Renal pelvis (tissue), 12 donors: ENCODE measurements at places on chromosomes 11 and 22. TPM values are rescaled to one million over a fixed set of nuclear protein-coding genes. Genes with fewer than 3 reads are reported as not detected.
A peak's percentile ranks its signal among the peaks of the same experiment; 100 is the strongest.

C1QTNF4 gene
- polyA plus RNA-seq: 6.8 TPM

HARBI1 gene
- polyA plus RNA-seq: 5.6 TPM

GRCh38 chr11:130217133-130218031 is 57.8 kb downstream of the ST14 start:
- no peak for DNase-seq

GRCh38 chr11:9962722-9963121 is 298.8 kb downstream of the SWAP70 start:
- DNase-seq: no peak

CCDC73 gene
- polyA plus RNA-seq: 0.37 TPM

DNA sequence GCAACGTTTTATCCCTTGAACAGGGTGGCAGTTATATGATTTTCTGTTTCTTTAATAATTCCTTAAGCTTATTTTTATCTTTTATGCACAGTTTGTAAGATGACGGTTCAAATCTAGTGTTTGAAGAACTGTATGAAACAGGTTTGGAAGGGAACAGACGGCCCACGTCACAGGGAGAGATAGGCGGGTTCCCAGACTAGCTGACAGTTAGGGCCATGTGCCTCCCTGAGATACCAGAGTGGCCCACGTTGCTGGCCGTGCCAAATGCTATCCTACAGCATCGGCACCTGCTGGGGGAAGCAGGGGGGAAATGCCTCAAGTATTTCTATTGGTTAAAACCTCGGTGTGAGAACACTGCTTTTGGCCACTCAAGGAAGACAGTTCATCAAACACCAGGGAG is 50.2 kb upstream of the BID start:
- no peak for DNase-seq

INTS4 gene
- 41.2 TPM for polyA plus RNA-seq

- DNase-seq: no peak
Measured at GRCh38 chr11:47672283-47672730, 29.9 kb upstream of the MTCH2 start.

DNA sequence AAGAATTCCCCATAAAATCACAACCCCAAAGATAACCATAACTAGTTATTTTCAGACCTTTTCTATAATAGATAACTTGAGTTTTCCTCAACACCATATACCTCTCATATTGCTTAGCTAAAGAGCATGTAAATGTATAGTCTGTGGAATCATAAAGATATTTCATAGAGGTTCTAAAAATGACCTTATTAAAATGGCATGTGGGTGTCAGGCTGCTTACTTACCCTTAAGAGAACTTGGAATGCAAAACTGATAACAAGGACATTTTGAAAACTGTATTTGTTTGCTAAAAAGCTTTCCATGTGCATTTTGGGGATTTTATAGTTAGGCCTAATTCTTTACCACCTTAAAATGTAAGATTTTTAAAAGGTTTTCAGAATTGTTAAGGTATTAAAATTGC is 4.7 kb downstream of the SIK2 start:
- no peak for DNase-seq

NPTXR gene
- polyA plus RNA-seq: 4.4 TPM

ARFGAP2 gene
- polyA plus RNA-seq: 96.1 TPM

- DNase-seq: peak; percentile 58
Measured at GRCh38 chr22:31893460-31893859, 50.9 kb upstream of the YWHAH start.

GRCh38 chr11:15318814-15319213 is 204.1 kb downstream of the INSC start:
- DNase-seq: no peak

DNA sequence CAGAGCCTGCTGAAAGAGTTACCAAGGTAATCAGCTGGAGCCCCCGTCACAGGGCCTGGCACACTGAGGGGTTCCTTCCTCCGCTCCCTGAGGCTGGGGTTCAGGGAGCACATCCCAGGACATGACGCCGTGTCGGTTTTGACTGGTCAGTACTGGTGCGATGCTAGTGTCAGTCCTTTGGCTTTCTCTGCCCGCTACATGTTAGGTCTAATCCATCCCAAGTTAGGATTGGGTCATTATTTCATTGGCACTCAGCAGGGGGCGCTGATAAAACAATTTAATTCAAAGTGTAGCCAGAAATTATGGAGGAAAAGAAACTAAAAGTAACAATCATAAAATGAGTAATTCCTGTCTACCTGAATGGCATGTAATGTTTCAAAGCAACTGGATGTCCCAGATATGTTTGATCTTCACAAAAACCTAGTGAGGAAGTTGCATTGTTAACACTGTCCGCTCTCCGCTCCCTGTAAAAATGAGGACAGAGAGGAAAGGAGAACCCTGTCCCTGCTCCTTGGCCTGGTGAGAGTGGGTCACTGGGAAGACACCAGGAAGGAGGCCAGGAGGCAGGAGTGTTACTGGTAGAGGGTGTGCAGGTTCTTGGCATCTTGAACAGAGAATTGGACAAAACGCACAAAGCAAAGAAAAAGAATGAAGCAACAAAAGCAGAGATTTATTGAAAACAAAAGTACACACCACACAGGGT is 27.1 kb downstream of the TSKU start:
- DNase-seq: no peak

DNA sequence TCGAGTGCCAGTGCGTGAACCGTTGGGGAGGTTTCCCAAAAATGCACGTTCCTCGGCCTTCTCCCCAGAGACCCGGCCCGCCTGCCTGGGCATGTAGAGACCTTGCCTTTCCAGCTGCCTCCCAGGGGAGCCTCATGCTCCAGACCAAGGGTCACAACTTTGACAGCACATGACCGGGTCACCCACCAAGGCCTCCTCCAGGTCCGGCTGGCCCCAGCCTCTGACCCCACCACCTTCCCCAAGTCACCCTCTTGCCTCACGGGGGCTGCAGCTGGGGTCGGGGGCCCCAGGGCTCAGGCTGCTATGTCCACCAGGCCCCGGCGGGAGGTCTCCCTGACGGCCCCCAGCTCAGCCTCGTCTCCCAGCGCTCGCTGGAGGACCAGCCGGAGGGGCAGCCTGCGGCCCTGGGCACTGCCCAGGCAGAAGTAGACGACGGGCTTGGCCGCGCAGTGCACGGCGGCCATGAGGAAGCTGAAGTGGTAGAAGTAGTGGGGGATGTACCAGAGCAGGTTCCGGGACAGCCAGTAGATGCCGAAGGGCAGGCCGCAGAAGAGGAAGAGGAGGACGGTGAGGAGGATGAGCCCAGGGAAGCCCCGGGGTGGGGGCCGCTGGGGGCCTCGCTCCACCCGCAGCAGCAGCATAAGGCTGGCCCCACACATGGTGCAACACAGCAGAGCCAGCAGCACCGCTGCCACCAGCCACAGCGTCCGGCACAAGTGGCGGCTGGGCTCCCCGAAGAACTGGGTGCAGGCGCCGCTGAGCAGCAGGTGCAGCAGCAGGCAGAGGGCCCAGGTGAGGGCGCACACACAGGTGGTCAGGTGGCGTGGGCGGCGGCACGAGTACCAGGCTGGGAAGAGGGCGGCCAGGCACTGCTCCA is 4.4 kb downstream of the MRGPRE start:
- no peak for DNase-seq

GRCh38 chr11:134734141-134734845 is 322.3 kb upstream of the B3GAT1 start:
- DNase-seq: no peak

DNA sequence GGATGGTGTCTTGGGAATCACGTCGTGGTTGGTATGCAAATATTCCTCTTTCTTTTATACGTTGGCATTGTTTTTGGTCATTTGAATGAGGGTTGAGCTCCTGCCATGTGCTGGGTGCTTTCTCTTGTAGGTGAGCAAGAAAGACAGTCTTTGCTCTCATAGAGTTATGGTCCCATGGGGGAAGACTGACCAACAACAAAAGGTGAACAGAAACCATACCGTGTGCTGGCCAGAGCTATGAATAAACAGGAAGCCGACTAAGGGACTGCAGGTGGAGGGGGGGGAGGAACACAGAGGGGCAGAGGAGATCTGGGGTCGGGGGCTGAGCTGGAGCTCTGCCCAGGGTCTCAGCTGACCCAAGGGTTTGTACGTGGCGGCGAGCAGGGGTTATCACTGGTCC is 245.3 kb downstream of the CTTN start:
- no peak for DNase-seq

DNA sequence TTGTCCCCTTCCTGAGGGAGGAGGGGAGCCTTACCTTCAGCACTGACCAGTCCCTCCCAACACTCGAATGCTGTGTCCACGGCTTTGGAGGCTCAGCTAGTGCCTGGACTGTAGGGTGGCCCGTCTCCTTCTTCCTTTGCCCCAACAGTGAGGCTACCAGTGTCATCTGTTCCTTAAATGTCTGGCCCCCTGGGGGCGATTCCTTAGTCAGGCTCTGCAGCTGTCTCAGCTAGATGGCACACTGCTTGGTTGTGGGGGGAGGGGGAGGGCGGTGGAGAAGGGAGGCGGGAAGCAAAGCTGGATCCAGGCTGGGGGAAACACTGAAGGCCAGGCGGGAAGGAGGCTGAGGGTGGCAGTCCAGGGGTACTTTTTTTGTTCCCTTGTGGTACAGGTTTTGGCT is at the start of gene IGSF22:
TSS of gene IGSF22 (minus strand) at position 149 of the 400 bp plus-strand sequence. CDS start 1,952 bp downstream, outside the sequence.
- DNase-seq: no peak

DNA sequence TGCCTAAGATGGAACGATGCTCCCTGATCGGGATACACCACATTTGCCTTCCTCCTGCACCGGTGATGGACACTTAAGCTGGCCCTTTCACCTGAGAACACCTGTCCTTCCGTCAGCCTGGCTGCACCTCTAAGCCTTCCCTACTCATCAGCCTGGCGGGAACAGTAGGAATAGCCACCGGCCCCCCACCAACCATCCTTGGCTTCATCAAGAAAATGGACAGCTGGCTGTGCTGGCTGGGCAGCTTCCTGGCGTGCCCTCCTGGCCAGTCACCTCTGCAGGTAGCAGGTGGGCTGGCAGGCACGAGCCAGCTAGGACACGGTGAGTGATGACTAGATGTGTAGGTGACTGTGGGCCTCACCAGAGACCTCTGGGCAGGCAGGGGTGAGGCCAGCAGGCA is 142.8 kb downstream of the CTTN start:
- no peak for DNase-seq

DNA sequence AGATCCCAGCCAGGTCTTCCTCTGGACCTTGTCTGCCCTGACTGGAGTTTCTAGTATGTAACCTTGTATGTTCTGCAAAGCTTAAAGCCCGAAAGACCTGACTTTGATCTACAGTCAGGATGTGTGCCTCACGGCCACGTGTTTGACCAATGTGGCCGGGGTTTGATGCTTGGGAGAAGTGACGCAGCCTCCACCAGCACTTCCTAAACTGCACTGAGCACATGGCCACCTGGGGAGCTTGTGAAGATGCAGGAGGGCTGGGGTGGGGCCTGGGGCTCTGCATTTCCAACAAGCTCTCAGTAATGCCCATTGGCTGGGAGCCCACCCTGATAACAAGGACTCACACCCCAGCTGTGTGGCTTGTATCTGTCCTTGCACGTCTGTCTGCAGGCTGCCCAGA is 53.2 kb downstream of the NAT10 start:
- DNase-seq: no peak

PIH1D2 gene
- polyA plus RNA-seq: 7.9 TPM

DNA sequence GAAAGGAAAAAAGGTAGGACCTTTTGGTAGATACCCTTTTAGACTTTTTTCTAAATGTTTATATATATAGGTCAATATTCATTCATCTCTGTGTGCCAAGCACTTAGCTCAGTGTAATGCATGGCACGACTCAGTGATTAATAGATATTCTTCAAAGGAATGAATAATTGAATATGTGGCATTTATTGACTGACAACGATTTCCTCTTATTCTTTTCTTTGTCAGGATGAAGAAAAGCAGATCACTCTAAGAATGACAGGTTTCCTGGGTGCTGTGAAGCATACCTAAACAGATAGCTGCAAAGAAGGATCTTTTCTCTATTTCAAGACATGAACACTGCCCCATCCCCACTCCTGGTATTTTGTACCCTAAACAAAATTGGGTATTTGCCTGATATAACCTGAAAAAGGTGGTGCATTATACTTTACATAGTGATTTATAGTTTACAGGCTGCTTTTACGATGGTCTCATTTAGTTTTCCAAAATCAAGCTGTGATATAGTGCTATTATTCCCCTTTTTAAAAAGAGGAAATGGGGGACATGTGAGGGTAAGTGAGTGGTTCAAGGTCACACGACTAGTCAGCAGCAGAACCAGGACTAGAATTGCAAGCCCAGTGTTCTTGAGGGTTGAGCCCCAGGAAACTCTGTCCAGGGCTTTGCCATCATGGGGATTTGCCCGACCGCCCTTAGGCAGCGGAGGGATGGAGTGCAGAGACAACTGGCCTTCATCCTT is 32.9 kb upstream of the CLMP start:
- DNase-seq: no peak

DNA sequence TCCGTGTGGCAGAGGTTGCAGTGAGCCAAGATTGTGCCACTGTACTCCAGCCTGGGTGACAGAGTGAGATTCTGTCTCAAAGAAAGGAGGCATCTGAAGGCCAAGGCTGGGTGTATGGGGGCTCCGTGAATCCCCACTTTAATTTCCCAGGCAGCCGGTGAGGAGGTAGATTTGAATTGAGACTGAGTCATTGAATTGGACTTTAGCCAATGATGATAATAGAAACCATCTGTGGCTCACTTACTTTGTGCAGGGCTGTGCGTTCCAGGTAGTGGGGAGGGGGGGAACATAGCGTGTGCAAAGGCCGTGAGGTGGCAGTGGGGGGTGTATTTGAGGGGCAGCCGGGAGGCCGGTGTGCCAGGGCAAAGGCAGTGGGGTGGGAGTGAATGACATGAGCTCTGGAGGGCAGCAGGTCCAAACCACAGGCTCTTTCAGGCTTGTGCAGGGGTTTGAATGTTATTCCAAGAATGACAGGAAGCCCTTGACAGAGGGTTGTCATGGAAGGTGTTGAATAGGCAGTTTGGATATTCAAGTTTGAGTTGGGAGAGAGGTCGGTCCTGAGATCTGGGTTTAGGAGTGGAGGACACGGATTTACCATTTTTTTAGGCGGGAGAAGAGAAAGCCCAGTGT is 6.1 kb downstream of the ARHGAP8 start:
- no peak for DNase-seq

DNA sequence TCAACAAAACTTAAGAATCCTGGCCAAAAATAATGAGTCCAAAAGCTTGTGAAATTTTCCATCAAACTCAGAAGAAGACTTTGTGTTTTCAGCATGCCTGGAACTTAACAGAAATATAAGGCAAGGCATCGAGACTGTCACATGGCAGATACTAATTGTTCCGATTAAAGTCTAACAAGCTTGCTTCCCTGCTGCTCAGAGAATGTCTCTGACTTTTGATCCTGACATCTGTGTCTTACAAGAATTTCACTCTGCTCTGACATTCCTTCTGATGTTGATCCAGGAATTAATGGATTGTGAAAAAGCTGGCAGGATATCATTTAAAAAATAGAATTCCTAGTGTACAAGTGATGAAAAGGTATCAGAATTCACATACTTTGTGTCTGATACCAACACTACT is 170.2 kb downstream of the DCDC1 start:
- peak; percentile 8 for DNase-seq

GRCh38 chr22:27151407-27151806 is 494.0 kb downstream of the MIAT start:
- no peak for DNase-seq

DNA sequence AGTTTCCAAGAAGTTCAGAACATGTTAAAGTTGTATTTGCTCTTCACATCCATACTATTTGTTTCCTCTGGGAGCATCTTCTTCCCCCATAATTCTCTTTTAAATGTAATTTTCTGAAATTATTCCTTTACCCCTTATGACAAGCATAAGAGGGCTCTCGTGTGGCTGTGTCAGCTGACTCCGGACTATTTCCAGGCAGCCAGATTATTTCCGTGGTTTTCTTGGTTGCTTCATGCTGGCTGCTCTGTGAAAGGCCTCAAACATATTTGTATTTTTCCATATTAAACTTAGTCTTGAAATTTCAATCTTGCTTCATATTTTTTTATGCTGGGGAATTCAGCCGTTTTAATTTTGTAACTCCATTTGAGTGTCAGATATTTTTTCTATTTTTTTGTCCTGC is 2.8 kb upstream of the MMP1 start:
- DNase-seq: no peak

- DNase-seq: no peak
Measured at GRCh38 chr11:34860518-34860917, 55.7 kb downstream of the APIP start.
